PC-9 (cell line): ENCODE measurements at places on chromosomes 5 and 9. TPM values are rescaled to one million over a fixed set of nuclear protein-coding genes. Genes with fewer than 3 reads are reported as not detected.

SAXO1 gene
- not detected in 2 replicates for total RNA-seq

ZMYND19 gene
- 47.7 and 49.2 TPM in 2 replicates for total RNA-seq

PCDHGB3 gene
- total RNA-seq = not detected in 2 replicates

C5 gene
- total RNA-seq = 11.5 and 13.0 TPM in 2 replicates

DNA sequence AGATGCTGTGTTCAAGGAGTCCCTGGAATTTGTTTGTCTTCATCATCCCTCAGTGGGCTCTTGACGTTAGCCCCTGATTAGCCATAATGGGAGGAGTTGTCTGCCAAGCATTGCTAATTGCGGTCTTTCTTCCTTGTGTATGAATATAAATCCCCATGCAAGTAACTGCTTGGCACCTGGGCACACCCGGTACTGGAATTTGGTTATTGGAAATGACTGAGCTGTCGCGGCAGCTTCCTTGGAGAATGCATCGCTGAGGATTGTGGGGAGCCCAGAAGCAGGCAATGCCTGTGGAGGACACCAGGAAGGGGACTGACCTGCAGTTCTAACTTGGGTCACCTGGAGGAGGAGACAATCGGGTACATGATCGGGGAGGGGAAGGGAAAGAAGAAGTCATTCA lies 53.3 kb upstream of the CTSL start:
- no peak for DNase-seq

DNA sequence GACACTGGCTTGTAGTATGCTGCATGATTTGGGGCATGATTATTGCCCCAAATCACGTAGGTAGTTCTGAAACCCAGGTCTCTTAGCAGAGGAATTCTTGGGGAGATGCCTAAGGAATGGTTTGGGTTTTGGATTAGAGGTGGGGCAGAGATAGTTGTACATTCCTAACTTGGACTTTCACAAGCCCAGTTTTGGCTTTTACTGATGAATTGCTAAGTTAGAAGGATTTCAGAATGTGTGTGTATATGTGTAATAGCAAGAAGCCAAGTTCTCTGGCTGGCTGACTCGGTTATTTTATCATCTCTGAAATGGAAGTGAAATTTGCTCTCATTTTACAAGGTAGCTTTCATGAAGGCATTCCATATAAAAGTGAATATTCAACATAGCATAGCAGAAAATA lies 23.8 kb upstream of the ZNF131 start:
- DNase-seq = no peak

GRCh38 chr9:80951675-80952074 lies 737.7 kb downstream of the TLE1 start:
- no peak for DNase-seq

DNA sequence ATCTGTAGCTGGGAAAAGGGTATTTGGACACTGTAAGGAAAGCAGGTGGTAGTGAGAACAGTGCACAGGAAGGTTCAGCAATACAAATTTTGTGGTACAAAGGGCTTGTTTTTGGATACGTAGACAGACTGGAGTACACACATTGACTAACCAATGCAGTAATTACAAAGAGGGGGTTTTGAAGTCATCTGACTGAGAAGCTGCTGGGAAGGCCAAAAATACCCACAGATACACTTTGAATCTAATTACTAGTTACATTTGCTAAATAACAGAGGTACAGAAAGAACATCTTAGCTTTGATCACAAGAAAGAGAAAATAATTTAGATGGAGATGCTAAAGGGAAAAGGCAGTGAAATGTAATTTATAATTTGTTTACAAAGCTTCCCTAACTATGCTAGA lies 45.9 kb downstream of the PKD2L2 start:
- DNase-seq = no peak

DNA sequence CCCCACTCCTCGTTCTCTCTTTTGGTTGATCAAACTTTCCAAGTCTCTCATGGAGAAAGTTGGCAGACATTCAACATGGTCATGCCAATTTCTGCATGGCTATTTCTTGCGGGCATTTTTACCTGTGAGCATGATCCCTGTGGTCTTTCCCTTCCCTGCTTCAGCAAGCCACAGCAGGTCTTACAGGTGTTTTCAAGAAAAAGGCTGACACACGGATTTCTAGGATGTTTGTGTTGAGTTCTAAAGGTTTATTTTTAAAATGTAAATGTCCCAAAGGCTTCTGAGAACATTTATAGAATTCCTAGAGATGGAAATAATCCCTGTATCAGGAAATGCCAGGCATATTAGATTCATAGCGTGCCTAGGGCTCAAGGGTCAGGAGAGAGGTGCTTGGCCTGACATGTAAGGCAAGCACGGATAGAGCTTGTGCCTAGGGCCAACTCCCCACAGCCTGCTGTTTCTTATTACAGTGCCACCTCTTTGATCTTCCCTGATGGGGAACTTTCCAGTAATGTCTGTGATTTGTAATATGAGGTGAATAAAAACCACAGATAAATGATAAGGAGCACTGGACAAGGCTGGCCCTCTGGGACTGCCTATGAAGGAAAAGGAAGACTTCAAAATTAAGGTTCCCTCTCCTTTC lies 79.8 kb downstream of the MUSK start:
- DNase-seq = peak; percentile 61

DNA sequence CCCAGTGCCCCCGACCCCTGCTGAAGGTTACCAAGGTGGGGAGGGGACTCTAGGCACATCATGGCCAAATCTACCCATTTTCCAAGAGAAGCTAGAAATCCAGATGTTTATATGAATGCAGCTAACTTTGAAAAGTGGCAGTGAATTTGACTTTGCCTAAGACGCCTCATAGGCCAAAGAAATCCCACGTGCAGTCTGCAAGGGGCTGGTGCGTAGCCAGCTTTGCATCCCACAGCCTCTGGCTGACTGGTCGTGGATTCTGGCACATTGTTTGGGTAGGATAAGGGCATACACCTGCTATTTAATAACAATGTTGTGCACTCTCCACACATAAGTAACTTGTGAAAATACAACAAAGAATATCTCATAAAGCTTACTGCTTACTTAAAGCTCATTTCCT lies 3.5 kb upstream of the GADD45G start:
- no peak for DNase-seq

GRCh38 chr9:81822967-81823366 lies 105.3 kb upstream of the SPATA31D4 start:
- DNase-seq = no peak

DNA sequence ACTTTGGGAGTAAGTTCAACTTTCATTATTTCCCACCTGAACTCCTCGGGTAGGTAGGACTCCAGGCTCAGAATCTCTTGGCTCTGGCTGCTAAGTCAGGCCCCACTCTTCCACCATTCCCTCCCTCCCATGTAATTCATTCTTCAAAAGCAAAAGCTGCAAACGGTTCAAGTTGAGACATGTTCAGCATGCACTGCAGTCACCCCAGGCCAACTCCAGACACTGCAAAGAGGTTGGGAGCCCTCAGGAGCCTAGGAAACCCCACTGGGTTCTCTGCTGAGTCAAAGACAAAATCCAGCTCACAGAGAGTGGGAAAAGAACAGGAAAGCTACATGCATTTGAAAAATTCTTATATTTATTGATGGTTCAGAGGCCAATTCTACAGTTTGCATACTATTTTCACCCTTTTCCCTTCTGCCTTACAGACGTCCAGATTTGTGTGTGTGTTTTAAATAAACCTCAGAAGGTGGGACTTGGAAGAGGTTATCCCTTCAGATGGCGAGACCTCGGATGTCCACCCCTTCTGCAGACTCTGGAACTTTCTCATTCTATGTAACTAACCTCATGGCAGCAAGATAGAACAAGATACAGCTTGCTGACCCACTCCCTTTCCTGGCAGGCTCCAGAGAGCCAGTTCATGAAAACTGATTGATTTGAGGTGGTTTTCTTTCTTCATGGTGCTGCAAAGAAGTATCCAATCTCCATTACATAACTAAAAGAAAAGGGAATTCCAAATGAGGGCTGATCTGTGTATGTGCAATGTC lies 65.7 kb upstream of the EQTN start:
- DNase-seq = no peak

- DNase-seq = no peak
Observed at GRCh38 chr9:136623842-136624183, 38.9 kb upstream of the EGFL7 start.

DNA sequence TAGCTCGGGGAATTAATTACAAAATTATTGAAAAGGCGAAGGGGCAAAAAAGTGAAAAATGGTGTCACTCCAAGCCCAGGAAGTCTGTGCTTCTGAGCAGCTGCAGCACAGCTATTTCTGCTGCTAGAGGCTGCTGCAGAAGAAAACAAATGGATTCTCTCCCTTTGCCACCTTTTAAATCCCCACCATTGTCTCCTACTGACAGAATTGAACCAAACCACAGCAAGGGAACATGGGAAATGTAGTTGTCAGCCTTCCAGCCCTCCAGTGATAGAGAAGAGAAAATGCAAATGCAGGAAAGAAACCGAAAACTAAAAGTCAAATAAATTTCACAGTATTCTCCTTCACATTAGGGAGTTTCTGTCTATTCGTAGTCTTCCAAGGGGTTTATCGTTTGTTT lies 33.4 kb upstream of the CDC42SE2 start:
- DNase-seq = no peak

- DNase-seq = no peak
Observed at GRCh38 chr5:110440058-110440457, 286.4 kb downstream of the TMEM232 start.

DNA sequence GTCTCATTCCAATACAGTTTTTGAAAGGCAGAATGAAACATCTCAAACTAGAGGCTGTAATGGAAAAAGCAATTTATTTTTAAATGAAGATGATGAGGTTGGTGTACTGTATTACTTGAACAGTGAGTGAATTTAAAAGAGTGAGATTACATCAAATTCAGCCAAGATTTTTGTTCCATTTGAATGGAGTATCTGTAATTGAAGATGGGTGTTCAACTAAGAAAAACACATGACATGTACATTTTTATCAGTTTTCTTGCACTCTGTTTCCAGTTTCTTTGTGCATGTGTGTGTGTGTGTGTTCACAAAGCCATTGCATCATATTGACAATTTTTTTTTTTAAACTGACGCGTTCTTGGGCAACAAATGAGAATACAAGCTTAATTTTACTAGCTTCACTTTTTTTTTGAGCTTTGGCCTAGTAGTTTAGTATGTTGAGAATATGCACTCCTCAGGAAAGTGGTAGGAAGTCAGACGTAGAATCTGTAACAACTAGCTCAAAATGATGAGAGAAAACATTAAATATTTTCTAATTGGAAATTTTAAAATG lies 243.5 kb downstream of the MAST4 start:
- DNase-seq = no peak

DNA sequence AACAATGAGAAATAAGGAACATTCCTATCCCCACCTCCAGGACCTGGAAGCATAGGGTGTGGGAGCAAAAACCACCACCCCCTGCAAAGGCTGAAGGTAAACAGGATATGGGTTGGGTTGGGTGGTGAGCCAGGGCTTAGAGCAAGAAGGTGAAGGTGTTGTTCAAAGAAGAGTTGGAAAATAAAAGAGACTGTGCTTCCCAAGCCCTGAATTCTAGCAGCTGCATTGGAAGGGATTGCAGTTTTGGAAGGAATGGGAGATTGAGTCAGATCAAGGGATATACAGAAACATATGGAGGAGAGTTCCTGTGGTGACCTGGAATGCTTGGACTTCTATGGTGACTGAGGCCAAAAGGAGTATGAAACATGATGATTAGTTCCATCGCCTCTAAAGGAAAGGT lies 24.7 kb upstream of the MTAP start:
- DNase-seq = peak; percentile 48

- no peak for DNase-seq
Observed at GRCh38 chr5:6902597-6902996, 189.4 kb downstream of the TENT4A start.

DNA sequence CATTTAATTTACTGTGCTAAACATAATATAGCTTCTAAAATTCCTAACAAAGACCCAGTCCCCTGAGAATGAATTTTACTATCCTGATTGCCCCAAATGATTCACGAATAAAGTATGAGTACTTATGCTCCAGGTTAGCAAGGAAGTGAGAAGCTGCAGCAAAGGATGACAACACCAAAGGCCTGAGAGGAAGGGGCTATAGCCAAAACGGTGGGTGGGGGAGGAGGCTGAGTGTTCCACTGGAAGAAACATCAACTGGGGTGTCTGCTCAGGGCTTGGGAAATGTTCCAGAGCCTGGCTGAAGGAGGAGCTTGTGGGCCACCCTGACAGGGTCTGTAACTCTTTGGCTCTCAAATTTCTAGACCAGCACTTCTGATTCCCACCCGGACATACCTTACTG lies 157.3 kb downstream of the ADAMTS12 start:
- DNase-seq = no peak

DNA sequence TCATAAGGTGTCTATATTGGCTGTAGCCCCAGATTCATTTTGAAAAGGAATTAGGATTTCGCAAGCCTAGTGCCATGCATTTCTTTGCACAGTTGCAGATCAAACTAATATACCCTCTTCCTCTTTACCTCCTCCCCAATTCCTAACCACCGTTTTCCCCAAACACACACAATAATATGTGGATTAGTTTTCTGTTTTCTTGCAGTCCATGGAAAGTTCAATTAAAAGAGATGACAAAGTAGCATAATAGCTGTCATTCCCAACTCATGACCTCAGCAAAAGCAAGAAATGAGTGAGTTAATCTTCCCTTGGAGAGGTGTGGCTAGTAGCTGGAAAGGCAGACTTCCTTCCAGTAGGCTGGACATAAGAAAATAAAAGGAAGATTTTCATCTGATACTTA lies 349.1 kb downstream of the TMEM232 start:
- DNase-seq = no peak

DNA sequence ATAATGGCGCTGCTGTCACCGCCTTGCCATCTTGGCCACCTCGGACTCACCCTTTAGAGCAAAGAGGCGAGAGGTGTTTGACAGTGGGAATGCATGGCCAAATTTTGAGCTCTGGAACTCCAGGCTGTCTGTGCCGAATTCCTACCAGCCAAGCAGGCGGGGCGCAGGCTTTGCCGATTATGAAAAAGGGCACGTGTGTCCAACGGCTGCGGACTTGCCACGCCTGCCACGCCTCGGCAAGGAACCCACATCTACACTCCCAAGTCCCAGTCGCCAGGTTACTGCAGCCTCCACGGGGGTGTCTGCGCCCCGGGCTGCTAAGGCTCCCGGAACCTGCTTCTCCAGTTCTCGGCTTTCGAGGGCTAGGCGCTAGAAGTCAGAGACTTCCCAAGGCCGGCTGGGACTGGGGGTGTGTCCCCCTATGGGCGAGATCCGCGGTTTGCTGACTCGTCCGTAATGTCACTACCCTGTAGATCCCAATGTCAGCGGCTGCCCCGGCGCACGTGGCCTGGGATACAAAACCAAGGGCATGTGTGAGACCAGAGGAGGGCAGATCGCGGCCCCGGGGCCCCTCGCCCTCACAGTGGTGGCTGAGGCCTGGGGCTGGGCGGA lies 2.8 kb downstream of the NPR3 start:
- DNase-seq = peak; percentile 69

GRCh38 chr5:148808864-148809642 lies 17.4 kb upstream of the ADRB2 start:
- no peak for DNase-seq
